ENCODE measurements at places on chromosomes 1 and 21. TPM values are rescaled to one million over a fixed set of nuclear protein-coding genes. Genes with fewer than 3 reads are reported as not detected.

DNA sequence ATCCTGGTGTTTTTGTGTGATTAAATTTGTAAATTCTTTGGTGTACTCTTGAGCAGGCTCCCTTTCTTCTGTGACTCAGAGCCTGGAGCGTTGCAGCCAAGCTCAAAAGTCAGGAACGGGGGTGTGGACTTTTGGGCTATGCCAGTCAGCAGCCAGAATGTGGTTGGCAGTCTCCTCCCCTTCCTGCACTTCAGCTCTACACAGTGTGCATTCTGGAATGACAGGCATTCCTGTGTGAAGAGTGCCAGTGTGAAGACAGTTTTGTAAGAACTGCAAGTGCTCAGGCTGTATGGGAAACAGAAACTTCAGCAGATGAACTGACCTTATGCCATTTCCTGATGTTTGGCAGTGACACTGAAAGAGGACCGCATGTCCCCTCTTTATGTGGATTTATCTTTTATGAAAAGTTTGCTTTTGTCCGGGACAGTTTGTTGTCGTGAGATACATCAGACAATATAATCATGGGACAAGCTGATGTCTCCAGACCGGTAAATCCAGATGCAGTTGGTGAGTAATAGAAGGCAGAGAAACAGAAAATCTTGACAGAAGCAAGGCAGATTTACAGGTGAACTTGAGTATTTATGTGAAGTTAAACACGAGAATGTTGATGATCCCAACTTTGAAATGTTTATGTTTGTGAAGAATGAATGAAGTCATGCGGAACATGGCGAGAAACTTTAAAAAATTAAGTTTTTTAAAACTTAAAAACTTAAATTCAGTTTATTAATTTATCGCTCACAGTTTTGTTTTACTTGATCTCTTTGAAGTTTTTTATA is 67.7 kb upstream of the RCC1 start:
- DNase-seq = no peak
- H3K27me3 ChIP-seq = no peaks in the 10 kb centered on the region
- no peak overlapping the region for H3K4me3 ChIP-seq
- H3K27ac ChIP-seq = no peak overlapping the region
- peaks cover 9% of the 10 kb centered on the region for H3K4me1 ChIP-seq
- H3K36me3 ChIP-seq = peaks cover 2% of the 10 kb centered on the region

REG4 gene
- total RNA-seq = not detected

DNA sequence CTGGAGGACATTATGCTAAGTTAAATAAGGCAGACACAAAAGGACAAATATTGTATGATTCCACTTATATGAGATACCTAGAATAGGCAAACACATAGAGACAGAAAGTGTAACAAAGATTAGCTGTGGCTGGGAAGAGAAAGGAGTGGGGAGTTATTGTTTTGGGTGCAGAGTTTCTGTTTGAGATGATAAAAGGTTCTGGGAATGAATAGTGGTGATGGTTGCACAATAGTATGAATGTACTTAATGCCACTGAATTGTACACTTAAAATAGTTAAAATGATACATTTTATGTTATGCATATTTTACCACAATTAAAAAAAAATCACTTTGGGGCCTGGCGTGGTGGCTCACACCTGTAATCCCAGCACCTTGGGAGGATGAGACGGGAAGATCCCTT is 21.2 kb upstream of the ERO1B start:
- no peaks in the 10 kb centered on the region for H3K4me1 ChIP-seq
- no peaks in the 10 kb centered on the region for H3K36me3 ChIP-seq
- H3K4me3 ChIP-seq = no peak overlapping the region
- DNase-seq = no peak
- H3K27ac ChIP-seq = no peak overlapping the region
- H3K27me3 ChIP-seq = peaks cover 16% of the 10 kb centered on the region

SLAMF9 gene
- total RNA-seq = not detected

GRCh38 chr1:183318433-183318832 is 99.7 kb downstream of the NMNAT2 start:
- H3K36me3 ChIP-seq = peaks cover 4% of the 10 kb centered on the region
- H3K27me3 ChIP-seq = peaks cover 53% of the 10 kb centered on the region
- DNase-seq = no peak

Data from T-helper 17 cell (primary cell).